ENCODE measurements at places on chromosomes 2 and 18. TPM values are rescaled to one million over a fixed set of nuclear protein-coding genes. Genes with fewer than 3 reads are reported as not detected.

GRCh38 chr18:6476190-6476589 lies 61.5 kb upstream of the L3MBTL4 start:
- H3K36me3 ChIP-seq: peaks cover 3% of the 10 kb centered on the region
- no peak for DNase-seq
- peaks cover 9% of the 10 kb centered on the region for H3K4me1 ChIP-seq
- no peak overlapping the region for H3K4me3 ChIP-seq

SMYD5 gene
- total RNA-seq: 12.6 TPM

ABCG8 gene
- not detected for total RNA-seq

- peaks cover 2% of the 10 kb centered on the region for H3K36me3 ChIP-seq
- H3K27me3 ChIP-seq: no peaks in the 10 kb centered on the region
- no peak overlapping the region for H3K4me3 ChIP-seq
- DNase-seq: no peak
- no peak overlapping the region for H3K27ac ChIP-seq
- peaks cover 17% of the 10 kb centered on the region for H3K4me1 ChIP-seq
These were observed 78.4 kb downstream of the BMPR2 start for GRCh38 chr2:202454536-202454935.

DNA sequence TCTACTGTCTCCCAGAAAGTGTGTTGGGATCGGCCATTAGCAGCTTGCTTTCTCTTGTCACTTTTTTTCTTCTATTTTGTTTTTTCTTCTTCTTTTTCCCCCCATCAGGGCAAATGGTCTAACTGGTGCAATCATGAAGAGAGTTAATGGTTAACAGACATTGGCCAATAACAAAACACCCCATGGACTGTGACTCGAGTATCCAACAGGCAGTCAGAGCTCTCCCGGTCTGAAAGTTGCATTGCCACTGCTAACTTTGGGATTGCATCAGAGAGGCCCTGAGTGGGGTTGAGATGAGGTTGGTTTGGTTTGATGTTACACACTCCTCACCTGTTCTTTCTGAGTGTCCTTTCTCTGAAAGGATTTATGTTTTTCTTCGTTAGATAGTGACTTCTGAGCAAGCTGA lies 12.9 kb upstream of the SNORC start:
- H3K4me3 ChIP-seq: no peak overlapping the region
- peaks cover 51% of the 10 kb centered on the region for H3K4me1 ChIP-seq
- no peaks in the 10 kb centered on the region for H3K27me3 ChIP-seq
- peak overlapping the region; percentile 88 for H3K27ac ChIP-seq
- peaks cover 21% of the 10 kb centered on the region for H3K36me3 ChIP-seq
- no peak for DNase-seq

GRCh38 chr2:199144036-199144435 lies 313.7 kb downstream of the SATB2 start:
- H3K4me3 ChIP-seq: no peak overlapping the region
- no peak for DNase-seq
- H3K27ac ChIP-seq: no peak overlapping the region
- H3K36me3 ChIP-seq: no peaks in the 10 kb centered on the region
- peaks cover 9% of the 10 kb centered on the region for H3K27me3 ChIP-seq

DNA sequence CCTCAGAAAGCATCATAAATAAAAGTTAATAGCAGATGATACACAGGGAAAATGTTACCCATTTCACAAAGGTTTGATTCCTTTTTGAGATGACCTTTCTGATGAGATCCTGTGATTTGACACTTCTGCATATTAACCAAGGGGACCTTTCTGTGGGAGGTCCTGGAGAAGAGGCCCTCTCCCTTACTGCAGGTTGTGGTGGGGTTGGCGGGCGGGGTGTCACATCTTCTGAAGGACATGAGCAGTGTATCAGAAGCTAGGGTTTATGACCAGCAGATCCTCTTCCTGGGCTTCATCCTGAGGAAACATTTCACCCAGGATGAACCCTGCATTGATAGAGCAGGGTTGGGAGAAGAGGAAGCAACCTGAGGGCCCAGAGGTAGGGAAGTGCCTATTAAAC lies 37.2 kb upstream of the SCLY start:
- H3K4me1 ChIP-seq: peaks cover 11% of the 10 kb centered on the region
- DNase-seq: no peak

- no peak overlapping the region for H3K4me3 ChIP-seq
- peaks cover 14% of the 10 kb centered on the region for H3K4me1 ChIP-seq
- DNase-seq: no peak
- no peak overlapping the region for H3K27ac ChIP-seq
- H3K36me3 ChIP-seq: peaks cover 11% of the 10 kb centered on the region
These were observed 256.7 kb downstream of the ANAPC1 start for GRCh38 chr2:111627256-111627655.

- peaks cover 8% of the 10 kb centered on the region for H3K27me3 ChIP-seq
- no peak overlapping the region for H3K4me3 ChIP-seq
- H3K27ac ChIP-seq: no peak overlapping the region
- no peaks in the 10 kb centered on the region for H3K36me3 ChIP-seq
- no peaks in the 10 kb centered on the region for H3K4me1 ChIP-seq
These were observed 282.8 kb downstream of the AGPS start for GRCh38 chr2:177675350-177675821.

RIT2 gene
- not detected for total RNA-seq

DNA sequence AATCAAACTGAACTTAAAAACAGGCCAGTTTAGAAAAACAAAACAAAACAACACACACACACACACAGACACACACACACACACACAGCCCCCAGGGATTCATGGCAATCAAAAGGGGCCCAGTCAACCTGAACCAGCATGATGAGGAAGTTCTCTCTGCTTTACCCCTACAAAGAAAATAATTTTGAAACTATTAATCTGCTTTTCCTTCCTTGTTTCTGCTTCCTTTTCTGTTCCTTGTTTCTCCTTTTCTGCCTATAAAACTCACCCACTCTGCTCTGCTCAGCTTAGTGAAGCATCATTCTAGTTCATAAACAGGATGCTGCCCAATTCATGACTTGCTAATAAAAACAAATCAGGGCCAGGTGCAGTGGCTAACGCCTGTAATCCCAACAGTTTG lies 203.1 kb downstream of the RAB3GAP1 start:
- no peaks in the 10 kb centered on the region for H3K27me3 ChIP-seq
- H3K27ac ChIP-seq: no peak overlapping the region
- no peaks in the 10 kb centered on the region for H3K4me1 ChIP-seq
- DNase-seq: no peak

- no peaks in the 10 kb centered on the region for H3K36me3 ChIP-seq
- H3K4me1 ChIP-seq: peaks cover 3% of the 10 kb centered on the region
- no peak for DNase-seq
- H3K27me3 ChIP-seq: no peaks in the 10 kb centered on the region
These were observed 60.8 kb downstream of the KYNU start for GRCh38 chr2:142938240-142938639.

- peaks cover 69% of the 10 kb centered on the region for H3K27me3 ChIP-seq
- H3K36me3 ChIP-seq: peaks cover 3% of the 10 kb centered on the region
- DNase-seq: no peak
- no peak within 1 kb of the TSS for H3K27ac ChIP-seq
These were observed at the start of gene SP5 for GRCh38 chr2:170715062-170715931. TSS of gene SP5 (plus strand) at chr2:170715337. CDS start at chr2:170715513, 176 bp downstream.

NEB gene
- total RNA-seq: 2.2 TPM

- no peak overlapping the region for H3K4me3 ChIP-seq
- no peaks in the 10 kb centered on the region for H3K4me1 ChIP-seq
- no peaks in the 10 kb centered on the region for H3K27me3 ChIP-seq
- DNase-seq: no peak
- no peaks in the 10 kb centered on the region for H3K36me3 ChIP-seq
These were observed 1322.0 kb downstream of the LRP1B start for GRCh38 chr2:140808820-140809219.

DNA sequence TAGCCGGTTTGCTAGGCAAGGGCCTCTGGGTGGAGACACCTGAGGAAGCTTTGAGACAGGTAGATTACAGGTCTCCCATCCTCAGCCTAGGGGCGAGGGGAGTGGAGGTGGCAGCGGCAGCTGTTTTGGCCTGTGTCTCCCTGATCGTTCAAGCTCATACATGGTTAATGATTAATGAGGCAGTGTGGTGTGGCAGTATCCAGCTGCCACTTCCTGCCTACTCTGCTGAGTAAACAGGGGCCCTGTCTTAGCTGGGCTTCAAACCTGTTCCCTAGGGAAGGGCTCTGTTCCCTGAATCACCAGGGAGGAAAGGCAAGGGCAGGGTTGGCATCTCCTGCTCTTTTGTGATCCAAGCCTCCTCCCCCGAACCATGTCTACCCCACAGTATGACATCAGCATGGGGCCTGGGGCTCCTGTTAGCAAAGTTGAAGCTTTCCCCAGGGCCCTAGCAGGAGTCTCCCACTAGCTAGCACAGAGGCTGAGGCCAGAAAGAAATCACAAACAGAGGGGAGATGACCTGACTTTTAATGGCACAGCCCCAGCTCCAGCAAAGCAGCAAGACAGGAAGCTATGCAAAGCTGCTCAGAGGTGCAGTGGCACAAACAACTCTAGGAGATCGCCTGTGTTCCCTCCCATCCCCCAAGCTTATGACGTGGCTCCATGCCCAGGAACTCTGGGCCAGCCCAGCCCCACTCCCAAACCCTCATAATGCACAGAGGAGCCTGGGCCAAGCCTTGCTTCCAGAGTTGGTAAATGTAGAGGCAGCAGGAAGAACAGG lies 3.7 kb upstream of the TUBA4B start:
- H3K4me3 ChIP-seq: peak overlapping the region; percentile 42
- H3K27ac ChIP-seq: peak overlapping the region; percentile 98
- H3K27me3 ChIP-seq: no peaks in the 10 kb centered on the region
- H3K36me3 ChIP-seq: no peaks in the 10 kb centered on the region
- peaks cover 76% of the 10 kb centered on the region for H3K4me1 ChIP-seq
- no peak for DNase-seq

GRCh38 chr18:80244167-80244566 lies 3.1 kb downstream of the PARD6G start:
- H3K4me1 ChIP-seq: peaks cover 10% of the 10 kb centered on the region
- H3K4me3 ChIP-seq: no peak overlapping the region
- no peaks in the 10 kb centered on the region for H3K36me3 ChIP-seq
- no peaks in the 10 kb centered on the region for H3K27me3 ChIP-seq
- no peak for DNase-seq

DNA sequence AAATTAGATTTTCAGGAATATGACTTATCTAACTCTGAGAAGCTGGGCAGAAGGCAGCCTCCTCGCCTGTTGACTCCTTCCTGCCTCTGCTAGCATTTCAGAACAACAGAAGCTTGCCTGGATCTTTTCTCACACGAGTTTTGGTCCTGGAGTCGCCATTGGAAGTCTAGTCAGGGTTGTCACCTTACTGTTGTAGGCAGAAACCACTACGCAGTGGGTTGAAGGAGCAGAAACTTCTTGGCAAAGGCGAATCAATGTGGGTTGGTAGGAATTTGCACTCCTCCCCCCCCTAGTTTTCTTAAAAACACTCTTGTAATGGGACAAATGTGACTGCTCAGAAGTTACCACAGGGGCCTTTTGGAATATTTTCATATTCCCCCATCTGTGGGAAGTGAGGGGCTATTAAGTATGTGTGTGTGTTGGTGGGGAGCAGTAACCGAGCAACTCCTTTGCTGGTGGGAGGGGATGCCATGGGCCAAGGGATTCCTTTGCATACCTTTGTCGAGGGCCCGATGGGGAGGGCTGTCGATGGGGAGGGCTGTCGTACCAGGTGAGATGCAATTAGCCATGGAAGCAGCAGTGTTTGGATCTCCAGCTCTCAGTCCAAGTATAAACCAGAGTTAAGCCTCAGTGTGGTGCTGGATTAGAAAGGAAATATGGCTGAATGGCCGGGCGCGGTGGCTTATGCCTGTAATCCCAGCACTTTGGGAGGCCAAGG lies 117.4 kb downstream of the FMNL2 start:
- H3K27me3 ChIP-seq: no peaks in the 10 kb centered on the region
- DNase-seq: no peak
- no peak overlapping the region for H3K4me3 ChIP-seq
- H3K27ac ChIP-seq: peak overlapping the region; percentile 45
- H3K4me1 ChIP-seq: peaks cover 58% of the 10 kb centered on the region

RNPEPL1 gene
- total RNA-seq: 63.2 TPM

ERFE gene
- total RNA-seq: 1.8 TPM

FBLN7 gene
- 0.77 TPM for total RNA-seq

Measured in chondrocyte (in vitro differentiated cells).